Caco-2 (cell line): ENCODE measurements at places on chromosomes 3 and 15.

DNA sequence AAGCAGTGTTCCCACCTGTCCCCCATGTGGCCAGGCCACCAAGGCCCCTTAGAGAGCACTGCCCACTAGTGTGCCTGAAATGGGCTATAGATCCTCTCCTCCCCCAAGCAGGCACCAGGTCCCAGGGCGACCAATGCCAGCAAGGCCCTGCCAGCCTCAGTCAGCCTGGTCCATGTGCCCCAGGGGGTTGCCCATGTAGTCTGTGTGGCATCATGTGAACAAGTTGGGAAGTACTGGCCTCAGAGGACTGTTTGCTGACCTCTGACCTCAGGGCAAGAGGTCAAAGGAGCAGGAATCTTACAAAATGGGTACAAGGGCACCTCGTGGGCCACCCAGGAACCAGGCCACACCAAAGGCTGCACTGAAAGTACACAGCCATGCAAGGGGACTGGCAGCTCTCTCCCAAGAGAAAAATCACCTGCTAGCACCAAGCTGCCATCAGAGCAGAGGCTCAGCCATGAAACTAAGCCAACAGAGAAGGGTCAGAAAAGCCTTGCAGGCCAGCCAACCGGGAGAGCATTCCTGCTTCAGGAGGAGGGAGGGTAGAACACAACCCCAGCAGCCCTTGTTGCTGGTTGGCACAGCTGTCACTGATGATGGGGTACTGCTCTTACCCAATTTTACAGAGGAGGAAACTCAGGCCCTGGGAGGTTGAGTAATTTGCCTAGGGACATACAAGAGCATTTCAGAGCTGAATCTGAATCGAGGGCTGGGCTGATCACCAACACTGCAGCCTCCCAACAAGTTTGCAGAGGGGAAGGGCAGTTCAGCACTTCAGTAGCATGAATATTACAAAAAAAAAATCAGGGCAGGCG, 5.2 kb upstream of the FURIN start:
- DNase-seq, result no peak

DNA sequence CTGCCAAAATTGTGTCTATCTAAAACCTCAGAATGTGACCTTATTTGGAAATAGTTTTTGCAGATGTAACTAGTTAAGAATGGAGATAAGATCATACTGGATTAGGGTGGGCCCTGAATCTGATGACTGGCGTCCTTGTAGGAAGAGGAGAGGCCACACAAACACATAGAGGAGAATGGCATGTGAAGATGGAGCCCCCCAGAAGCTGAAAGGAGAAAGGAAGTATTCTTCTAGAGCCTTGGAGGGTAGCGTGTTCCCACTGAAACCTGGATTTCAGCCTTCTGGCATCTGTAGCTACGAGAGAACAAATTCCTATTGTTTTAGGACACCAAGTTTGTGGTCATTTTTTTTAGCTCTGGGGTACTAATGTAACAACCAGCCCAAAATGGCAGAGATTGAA, 423.0 kb upstream of the TPM1 start:
- DNase-seq, result no peak

DNA sequence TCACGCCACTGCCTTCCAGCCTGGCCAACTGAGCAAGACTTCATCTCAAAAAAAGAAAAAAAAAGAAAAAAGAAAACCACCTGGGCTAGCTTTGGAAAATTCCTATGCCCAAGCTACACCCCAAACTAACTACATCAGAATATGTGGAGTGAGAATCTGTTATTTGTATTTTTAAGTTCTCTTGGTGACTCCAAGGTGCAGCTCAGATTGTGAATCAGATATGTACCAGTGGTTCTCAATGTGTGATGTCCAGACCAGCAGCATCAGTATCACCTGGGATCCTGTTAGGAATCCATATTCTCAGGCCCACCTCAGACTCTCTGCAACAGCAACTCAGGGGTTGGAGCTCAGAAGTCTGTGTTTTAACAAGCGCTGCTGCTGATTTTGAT, 376.8 kb downstream of the EDEM1 start:
- no peak for DNase-seq

DNA sequence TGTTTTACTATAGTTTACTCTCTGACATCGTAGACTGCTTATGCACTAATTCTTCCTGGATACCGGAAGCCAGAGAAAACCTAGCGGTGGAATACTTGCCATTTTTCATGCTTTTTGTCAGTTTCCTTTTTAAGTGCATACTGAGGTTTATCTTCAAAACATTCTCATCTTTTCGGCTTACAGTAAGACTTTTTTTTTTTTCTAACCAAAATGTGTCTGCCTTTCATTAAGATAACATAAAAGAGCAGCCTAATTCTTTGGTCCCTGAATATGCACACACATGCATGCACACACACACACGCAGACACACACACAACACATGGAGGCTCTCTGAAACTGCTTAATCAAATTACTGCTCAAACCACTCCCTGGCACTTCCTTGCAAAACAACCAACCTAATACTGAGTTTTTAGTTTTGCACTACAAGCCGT, 1.3 kb downstream of the ZNF445 start:
- DNase-seq, result no peak

GRCh38 chr3:127444761-127445160, 145.8 kb downstream of the TPRA1 start:
- no peak for DNase-seq

GRCh38 chr15:27951191-27951890, 147.8 kb downstream of the OCA2 start:
- no peak for DNase-seq

- no peak for DNase-seq
Observed at GRCh38 chr15:87973501-87974215, 282.9 kb downstream of the NTRK3 start.

- no peak for DNase-seq
Observed at GRCh38 chr15:69585937-69586336, 133.3 kb downstream of the RPLP1 start.

DNA sequence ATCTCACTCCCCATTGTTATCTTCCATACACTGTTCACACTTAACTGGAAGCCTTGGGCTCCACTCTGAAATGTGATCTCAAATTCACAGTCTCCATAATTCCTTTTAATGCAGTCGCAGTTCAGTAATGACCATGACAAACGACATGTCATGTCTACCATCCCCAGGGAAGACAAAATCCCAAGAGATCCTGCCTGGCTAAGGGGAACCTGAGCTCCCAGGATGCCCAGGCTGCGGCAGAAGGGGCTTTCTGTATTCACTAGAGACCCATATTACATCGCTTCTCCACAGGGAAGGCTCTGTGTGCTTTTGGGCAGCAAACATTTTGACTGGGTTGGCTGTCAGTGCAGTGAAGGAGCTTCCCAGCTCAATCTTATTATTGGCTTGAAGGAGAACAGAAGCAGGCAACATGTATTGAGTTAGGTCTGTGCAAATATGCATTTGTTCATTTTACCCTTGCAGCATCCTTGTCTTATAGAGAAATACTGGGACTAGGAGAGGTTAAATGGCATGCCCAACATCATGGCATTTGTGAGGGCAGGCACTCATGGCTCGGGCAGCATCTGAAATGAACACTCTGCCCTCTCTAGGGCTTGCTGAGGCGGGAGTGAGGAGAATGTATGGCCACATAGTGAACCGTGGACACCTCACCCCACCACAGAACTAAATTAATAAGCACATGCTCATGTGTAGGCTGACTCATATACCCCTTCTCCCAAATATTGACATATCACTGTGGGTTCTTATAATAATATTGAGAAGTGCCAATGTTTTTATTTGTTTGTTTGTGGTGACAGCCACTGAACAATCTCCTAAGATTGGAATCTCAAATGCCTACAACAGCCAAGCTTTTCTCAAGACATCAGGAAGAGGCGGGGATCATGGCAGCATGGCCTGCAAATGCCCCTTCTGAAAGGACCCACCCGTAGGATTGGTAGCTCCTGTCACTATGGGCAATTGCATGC, 141.6 kb upstream of the FOXB1 start:
- no peak for DNase-seq

GRCh38 chr3:14532691-14533456, 7.3 kb downstream of the GRIP2 start:
- DNase-seq, result no peak

DNA sequence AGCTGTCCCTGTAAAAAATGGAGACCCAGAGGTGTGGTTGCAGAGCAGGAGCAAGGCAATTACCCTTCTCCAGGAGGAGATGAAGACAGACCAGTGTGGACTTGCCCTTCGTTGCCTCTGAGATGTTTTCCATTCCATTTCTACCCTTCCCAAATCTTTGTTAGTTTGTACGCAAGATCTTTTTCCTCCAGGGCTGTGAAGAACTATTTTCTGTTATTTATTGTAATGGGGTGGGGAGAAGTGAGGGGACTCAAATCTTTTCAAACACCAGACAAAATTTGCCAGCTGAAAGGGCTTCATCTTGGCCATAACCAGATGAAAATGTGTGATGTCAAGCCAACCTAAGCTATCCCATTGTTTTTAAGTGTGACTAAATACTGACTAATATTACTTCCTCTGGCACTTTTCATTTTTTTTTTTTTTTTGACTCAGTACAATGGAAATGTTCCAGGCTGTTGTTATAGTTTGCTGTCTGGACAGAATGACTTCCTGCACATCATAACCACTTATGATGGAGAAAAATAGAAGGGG, 271.3 kb upstream of the TPRG1 start:
- no peak for DNase-seq

- no peak for DNase-seq
Observed at GRCh38 chr3:181613813-181614212, 97.9 kb upstream of the SOX2 start.

DNA sequence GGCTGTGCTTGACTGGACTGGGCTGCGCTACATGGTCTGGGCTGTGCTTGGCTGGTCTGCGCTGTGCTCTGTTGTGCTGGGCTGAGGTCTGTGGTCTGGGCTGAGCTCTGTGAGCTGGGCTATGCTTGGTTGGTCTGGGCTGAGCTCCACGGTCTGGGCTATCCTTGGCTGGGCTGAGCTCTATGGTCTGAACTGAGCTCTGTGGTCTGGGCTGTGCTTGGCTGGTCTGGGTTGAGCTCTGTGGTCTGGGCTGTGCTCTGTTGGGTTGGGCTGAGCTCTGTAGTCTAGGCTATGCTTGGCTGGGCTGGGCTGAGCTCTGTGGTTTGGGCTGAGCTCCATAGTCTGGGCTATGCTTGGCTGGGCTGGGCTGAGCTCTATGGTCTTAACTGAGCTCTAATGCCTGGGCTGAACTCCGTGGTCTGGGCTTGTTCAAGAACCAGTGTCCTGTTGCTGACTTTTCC, 92.0 kb downstream of the PLXNA1 start:
- DNase-seq, result no peak

- DNase-seq, result no peak
Observed at GRCh38 chr3:112769286-112769978, 77.2 kb downstream of the CD200R1L start.

GRCh38 chr3:66722675-66723074, 221.9 kb upstream of the LRIG1 start:
- no peak for DNase-seq

- no peak for DNase-seq
Observed at GRCh38 chr15:66783725-66784124, 81.7 kb downstream of the SMAD6 start.

DNA sequence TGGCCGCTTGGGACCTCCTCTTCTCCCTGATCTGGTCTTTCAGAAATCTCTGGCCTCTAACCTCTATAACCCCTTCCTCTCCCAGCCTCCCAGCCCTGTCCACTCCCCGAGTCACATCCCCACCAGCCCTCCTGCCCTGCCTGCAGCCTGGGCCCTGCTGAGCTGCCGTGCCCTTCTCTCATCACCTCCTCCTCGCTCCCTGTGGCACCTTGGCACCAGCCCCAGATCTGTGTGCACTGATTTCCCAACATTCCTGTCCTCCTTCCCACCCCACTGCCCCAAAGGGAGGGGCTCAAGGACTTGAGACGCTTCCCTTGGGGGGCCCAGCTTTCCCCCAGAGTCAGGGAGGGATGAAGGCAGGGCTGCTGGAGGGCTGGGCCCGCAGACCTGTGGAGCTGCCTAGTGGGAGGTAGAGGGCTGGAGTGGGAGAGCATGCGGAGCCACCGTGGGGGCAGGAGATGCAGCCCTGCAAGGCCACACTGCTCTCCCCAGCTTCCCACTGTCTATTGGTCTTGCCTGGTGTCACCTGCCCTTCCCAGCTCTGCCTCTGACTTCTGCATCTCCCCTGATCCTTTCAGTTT, 42.7 kb downstream of the EXOG start:
- DNase-seq, result no peak

DNA sequence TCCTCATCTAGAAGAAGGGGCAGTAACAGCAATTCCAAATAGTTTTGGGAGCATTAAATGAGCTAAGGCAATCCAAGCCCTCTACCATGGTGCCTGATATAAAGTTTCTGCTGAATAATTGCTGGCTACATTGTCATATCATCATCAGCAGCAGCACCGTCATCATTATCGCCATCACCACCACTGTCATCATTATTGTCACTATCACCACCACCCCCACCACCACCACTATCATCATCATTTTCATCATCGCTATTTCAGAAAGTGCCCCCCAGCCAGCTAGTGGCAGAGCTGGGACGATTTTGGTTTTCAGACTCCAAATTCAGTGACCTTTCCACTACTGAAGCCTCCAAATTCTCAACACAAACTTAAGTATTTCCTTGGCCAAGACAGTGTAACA, 15.0 kb downstream of the XCR1 start:
- no peak for DNase-seq

- no peak for DNase-seq
Observed at GRCh38 chr3:68090571-68090970, 436.2 kb upstream of the SUCLG2 start.

GRCh38 chr3:178201714-178202113, 334.5 kb upstream of the KCNMB2 start:
- no peak for DNase-seq

GRCh38 chr3:98784666-98785600, 21.8 kb downstream of the ST3GAL6 start:
- DNase-seq, result no peak

- no peak for DNase-seq
Observed at GRCh38 chr3:50095352-50095998, 6.8 kb downstream of the RBM5 start.

GRCh38 chr3:47228088-47228487, 54.5 kb downstream of the KIF9 start:
- DNase-seq, result no peak

DNA sequence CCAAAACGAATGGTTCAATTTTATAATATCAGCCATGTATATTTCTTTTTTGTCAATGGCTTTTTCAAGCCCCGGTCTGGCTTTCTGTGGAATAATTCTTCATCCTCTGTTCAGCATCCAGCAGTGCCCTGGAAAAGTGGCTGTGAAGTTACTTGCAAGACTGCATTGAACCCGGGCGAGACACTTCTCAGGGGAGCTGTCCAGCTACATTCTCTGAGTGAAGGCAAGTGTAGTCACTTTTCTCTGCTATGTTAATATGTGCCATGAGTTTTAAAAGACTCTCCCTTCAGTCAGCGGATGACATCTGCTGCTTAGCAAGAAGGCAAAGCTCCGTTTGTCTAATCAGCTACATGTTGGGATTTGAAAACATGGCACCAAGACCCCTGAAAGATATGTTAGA, 81.3 kb upstream of the RGMA start:
- no peak for DNase-seq

GRCh38 chr3:14162178-14162577, 16.2 kb downstream of the XPC start:
- no peak for DNase-seq
